ENCODE measurements at places on chromosomes 7 and 10.

GRCh38 chr7:92737706-92738105 lies 98.7 kb downstream of the CDK6 start:
- no peaks in the 10 kb centered on the region for H3K36me3 ChIP-seq
- no peak overlapping the region for H3K4me3 ChIP-seq
- peaks cover 32% of the 10 kb centered on the region for H3K4me1 ChIP-seq
- H3K27ac ChIP-seq = no peak overlapping the region
- H3K27me3 ChIP-seq = no peaks in the 10 kb centered on the region
- no peak for DNase-seq

DNA sequence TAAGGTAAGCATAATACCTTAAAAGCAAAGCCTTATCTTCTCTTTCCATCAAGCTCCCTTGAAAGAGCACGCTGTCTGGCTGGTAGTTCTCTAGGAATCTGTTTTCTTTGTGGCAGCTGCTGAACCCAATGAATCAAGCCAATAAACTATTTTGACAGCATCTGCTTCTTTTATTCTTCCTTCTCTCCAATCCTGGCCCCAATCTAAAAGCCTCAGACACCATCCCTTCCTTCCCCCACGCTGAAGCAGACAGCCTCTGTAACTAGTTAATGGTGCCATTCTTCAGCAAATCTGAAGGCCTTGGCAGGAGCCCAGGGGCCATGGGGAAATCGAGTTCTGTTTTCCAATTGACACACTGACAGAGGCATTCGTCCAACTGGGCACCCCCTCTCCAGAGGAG lies 186.6 kb upstream of the LYZL1 start:
- peak overlapping the region; percentile 26 for H3K4me3 ChIP-seq
- peak overlapping the region; percentile 76 for H3K27ac ChIP-seq
- H3K27me3 ChIP-seq = no peaks in the 10 kb centered on the region
- H3K36me3 ChIP-seq = no peaks in the 10 kb centered on the region
- peaks cover 62% of the 10 kb centered on the region for H3K4me1 ChIP-seq

- H3K4me1 ChIP-seq = no peaks in the 10 kb centered on the region
- H3K27me3 ChIP-seq = no peaks in the 10 kb centered on the region
- H3K36me3 ChIP-seq = no peaks in the 10 kb centered on the region
- peak; percentile 45 for DNase-seq
- H3K27ac ChIP-seq = no peak overlapping the region
Measured at GRCh38 chr10:27285093-27285492, 44.5 kb upstream of the ACBD5 start.

DNA sequence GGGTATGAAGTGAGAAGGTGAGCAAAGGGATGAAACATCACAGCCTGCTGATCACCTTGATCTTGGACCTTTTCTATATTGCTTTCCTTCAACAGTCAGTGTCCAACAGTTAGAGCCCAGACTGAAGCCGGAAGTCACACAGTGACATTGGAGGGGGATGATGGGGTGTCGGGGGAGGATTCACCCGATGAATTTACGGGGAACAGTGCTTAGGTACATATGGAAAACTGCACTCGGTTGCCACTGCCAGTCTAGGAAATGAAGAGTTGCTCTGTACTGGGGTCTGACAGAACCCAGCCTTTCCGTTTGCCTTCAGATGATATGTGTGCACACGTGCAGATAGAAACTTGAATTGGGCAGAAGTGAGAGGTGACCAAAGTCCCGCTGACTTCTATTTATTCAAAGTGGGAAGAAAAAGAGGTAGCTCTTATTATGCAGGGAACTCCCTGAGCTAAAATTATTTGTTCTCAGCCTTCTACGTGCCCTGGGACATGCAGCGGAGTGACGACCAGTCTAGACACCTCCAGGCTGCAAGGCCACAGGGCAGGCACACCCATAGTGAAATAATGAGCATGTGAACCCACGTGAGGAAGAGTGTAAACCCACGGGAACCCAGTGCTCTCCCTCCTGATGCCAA lies 107.2 kb upstream of the INHBA start:
- no peaks in the 10 kb centered on the region for H3K27me3 ChIP-seq
- no peak for DNase-seq
- no peaks in the 10 kb centered on the region for H3K36me3 ChIP-seq
- H3K4me3 ChIP-seq = no peak overlapping the region
- H3K27ac ChIP-seq = no peak overlapping the region

DNA sequence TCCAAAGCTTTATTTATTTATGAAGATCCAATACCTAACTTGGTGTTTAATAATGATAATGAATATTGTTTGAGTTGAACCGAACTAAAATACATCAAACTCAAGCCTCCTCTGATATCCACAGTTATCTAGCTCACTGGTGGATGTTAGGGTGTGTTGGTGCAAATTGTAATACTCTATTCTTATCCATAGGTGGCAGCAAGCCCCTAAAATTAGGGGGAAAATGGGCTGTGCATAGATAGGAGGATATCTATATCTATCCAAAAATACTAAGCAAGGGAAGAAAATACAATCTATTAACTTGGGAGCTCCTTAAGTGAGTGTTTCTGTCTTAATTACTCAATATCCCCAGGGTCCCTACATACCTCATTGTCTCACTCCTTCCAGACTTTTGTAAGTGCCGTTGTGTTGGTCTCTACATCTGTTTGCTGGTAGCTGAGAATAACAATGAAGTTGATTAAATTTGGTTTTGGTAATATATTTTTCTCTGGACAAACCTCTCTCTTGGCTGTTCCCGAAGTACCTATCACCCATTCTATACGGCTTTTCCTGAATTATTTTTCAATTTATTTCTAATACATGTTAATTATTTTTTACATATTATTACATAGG lies 55.0 kb upstream of the VWDE start:
- no peaks in the 10 kb centered on the region for H3K27me3 ChIP-seq
- H3K27ac ChIP-seq = no peak overlapping the region
- H3K4me3 ChIP-seq = no peak overlapping the region
- no peaks in the 10 kb centered on the region for H3K4me1 ChIP-seq
- DNase-seq = peak; percentile 77
